HCT116 (cell line): ENCODE measurements at places on chromosomes 12 and 14.

DNA sequence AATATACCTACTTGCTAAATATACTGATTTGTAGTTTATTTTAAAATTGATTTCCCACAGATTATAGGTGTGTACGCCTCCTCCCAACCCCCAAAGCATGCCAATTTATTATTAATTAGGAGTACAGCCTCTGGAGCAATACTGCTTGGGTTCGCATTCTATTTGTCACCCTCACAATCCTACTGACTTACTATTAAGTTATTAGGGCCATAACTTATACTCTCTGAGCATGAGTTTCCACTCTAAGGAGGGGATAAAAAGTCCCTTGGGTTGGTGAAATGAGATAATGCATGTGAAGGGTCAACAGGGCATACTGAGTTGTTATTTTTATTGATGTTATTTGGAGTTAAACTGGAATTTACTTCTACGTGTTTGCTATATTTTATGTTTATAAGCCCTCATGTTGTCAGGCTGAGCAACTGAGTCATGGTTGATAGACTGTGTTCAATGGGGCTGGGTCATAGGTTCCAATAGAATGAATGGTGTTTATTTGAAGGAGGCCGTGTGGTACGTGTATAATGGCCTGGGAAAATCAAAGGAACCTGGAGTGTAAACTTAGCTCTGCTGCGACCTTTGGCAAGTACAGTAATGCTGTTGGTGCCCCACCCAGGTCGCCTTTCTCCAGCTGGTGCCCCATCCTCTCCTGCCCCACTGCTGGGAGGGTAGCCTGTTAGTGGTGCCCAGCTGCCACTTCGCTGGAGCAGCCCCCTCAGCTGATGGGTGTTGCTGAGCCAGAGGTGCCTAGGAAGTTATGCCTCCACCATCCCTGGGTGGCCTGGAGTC, 99.3 kb upstream of the PTPRB start:
- DNase-seq = no peak

- DNase-seq = peak; percentile 37
Measured at GRCh38 chr14:95460647-95461478, 55.6 kb downstream of the SYNE3 start.

GRCh38 chr14:32682214-32682613, 256.5 kb upstream of the NPAS3 start:
- DNase-seq = no peak

DNA sequence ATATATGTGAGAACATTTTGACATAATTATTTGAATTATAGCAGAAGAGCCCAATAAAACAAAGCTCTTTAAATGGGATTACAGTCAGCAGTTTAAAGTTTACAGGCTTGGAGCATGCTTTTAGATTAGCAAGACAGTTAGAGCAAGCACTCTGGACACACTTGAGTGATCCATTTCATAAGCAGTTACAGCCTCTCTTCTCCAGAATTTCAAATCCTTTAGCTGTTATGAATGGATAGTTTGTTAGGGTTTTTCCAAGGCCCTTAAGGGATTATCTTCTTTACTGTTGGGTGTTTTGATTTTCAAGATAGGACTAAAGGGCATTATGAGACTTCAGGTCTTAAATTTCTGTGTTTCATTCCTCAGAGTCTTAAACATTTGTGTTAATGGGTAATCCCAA, 36.3 kb downstream of the BEST3 start:
- DNase-seq = no peak

DNA sequence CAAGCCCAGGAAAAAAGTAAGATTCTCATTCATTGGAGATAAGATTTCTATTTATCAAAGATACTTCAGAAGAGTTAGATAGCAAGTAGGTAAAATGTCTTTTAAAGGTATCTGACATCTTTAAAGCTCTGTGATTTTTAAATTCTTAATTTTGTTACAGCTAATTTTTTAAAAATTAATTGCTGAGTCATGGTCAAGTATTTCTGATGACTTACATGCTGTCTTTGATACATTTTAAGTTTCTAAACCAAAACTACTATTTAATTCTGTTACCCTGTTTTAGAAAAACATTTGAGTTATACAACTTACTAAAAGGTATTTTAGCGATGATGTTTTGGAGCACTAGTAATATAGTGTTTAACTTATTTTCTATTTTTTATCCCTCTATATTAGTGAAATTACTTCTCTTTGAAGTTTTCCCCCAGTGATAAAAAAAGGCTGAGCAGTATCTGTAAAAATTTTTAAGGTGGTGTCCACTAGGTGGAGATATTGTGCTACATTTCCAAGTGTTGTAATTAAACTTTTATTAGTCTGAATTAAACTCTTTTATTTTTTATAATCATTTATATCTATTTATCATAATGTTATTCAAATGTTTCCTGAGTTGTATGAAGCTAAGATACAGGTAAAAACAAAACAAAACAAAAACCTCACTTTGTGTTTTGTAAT, 11.5 kb downstream of the ALG10 start:
- peak; percentile 13 for DNase-seq

- no peak for DNase-seq
Measured at GRCh38 chr14:54922598-54922997, 20.0 kb upstream of the GCH1 start.

GRCh38 chr14:72742838-72743195, 151.1 kb downstream of the DPF3 start:
- DNase-seq = no peak

DNA sequence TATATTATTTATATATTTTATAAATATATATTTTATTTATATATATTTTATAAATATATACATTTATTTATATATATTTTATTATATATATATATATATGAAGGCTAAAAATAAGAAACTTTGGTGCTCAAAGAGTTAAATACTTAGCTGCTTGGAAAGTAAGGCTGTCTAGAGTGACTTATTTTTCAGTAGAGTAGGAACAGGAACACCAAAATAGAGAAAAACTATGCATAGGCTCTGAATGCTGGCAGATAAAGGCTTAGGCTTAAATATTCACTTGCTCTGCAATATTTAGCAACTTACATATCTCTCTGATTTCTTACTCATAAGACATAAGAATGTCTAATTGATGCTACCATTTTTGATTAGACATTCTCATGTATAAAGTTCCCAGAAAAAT, 991.2 kb downstream of the VRK1 start:
- DNase-seq = no peak

- no peak for DNase-seq
Measured at GRCh38 chr14:105987563-105987962, 461.2 kb downstream of the TMEM121 start.

DNA sequence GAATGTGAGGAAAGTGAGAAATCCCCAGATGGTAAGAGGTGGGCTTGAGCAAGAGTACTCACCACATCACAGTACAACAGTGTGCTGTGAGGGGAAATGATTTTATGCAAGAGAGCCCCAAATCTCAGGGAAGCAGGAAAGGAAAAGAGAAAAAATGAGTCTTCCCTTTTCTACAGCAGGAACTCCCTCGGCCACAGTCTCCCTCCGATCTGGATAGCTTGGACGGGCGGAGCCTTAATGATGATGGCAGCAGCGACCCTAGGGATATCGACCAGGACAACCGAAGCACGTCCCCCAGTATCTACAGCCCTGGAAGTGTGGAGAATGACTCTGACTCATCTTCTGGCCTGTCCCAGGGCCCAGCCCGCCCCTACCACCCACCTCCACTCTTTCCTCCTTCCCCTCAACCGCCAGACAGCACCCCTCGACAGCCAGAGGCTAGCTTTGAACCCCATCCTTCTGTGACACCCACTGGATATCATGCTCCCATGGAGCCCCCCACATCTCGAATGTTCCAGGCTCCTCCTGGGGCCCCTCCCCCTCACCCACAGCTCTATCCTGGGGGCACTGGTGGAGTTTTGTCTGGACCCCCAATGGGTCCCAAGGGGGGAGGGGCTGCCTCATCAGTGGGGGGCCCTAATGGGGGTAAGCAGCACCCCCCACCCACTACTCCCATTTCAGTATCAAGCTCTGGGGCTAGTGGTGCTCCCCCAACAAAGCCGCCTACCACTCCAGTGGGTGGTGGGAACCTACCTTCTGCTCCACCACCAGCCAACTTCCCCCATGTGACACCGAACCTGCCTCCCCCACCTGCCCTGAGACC, 7.8 kb downstream of the ATN1 start:
- DNase-seq = no peak

- DNase-seq = no peak
Measured at GRCh38 chr12:50961708-50962107, 9.4 kb downstream of the HIGD1C start.
